ENCODE measurements at places on chromosomes 13 and 19. TPM values are rescaled to one million over a fixed set of nuclear protein-coding genes. Genes with fewer than 3 reads are reported as not detected.

Gene TPTE2
- not detected for total RNA-seq

Gene SPACA4
- total RNA-seq: not detected

Gene CACNA1A
- total RNA-seq: 2.0 TPM

Gene EPSTI1
- total RNA-seq: 22.2 TPM

Gene LYL1
- total RNA-seq: 0.47 TPM

Gene IGFL3
- total RNA-seq: 2.1 TPM

Gene RUBCNL
- total RNA-seq: 0.24 TPM

Gene STXBP2
- 58.6 TPM for total RNA-seq

Gene ZNF600
- 7.7 TPM for total RNA-seq

Gene TUBA3C
- not detected for total RNA-seq

- H3K27ac ChIP-seq: no peak overlapping the region
- H3K4me1 ChIP-seq: no peaks in the 10 kb centered on the region
- no peak overlapping the region for H3K4me3 ChIP-seq
- no peaks in the 10 kb centered on the region for H3K36me3 ChIP-seq
- no peaks in the 10 kb centered on the region for H3K27me3 ChIP-seq
- no peak for DNase-seq
Measured at GRCh38 chr19:49829200-49829599, 11.1 kb downstream of the MED25 start.

DNA sequence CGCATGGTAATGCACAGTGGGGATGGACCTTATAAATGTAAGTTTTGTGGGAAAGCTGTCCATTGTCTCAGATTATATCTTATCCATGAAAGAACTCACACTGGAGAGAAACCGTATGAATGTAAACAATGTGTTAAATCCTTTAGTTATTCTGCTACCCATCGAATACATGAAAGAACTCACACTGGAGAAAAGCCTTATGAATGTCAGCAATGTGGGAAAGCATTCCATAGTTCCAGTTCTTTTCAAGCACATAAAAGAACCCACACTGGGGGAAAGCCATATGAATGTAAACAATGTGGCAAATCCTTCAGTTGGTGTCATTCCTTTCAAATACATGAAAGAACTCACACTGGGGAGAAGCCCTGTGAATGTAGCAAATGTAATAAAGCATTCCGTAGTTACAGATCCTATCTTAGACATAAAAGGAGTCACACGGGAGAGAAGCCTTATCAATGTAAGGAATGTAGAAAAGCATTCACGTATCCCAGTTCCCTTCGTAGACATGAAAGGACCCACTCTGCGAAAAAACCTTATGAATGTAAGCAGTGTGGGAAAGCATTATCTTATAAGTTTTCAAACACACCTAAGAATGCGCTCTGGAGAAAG, 13.8 kb downstream of the ZNF763 start:
- no peak overlapping the region for H3K27ac ChIP-seq
- no peaks in the 10 kb centered on the region for H3K4me1 ChIP-seq
- H3K36me3 ChIP-seq: peaks cover 3% of the 10 kb centered on the region
- H3K27me3 ChIP-seq: no peaks in the 10 kb centered on the region

GRCh38 chr13:95756072-95756471, 79.1 kb downstream of the DNAJC3 start:
- H3K4me3 ChIP-seq: no peak overlapping the region
- H3K27me3 ChIP-seq: no peaks in the 10 kb centered on the region
- DNase-seq: no peak
- H3K36me3 ChIP-seq: no peaks in the 10 kb centered on the region
- no peak overlapping the region for H3K27ac ChIP-seq

DNA sequence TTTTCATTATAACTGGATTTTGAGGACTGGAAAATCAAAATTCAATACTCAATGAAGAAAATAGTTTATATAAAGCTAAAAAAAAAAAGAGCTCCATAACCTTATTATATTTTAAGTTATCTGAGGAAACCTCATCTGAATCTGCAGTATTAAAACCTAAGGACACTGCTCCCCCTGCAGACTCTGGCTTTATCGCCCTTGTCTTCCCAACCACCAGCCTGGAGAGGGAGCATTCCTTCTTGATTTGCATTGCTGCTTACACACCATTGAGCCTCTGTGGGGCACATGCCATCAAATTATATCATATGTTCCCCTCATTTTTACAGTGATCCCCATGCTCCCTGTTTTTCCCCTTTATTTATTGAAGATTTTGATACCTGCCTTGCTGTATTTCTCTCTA, 871.4 kb upstream of the GPC6 start:
- DNase-seq: peak; percentile 26
- H3K4me3 ChIP-seq: no peak overlapping the region
- H3K4me1 ChIP-seq: no peaks in the 10 kb centered on the region

DNA sequence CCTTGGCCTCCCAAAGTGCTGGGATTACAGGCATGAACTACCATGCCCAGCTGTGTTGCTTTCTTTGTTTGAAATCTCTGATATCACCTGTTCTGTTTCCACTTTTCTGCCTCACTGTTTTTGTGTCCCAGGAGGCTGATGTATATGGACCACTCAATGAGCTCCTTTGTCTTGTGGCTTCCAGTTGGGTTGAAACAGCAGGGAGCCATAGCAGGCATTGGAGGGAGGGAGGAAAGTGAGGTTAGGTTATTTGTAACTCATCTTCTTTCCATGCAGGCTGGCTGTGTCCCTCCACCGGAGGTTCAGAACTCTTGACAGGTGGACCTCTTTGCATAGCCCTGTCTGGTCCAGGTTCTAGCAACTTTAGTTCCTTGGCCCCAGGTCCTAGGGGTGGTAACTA, 6.1 kb upstream of the CYP4F22 start:
- no peak for DNase-seq
- H3K4me3 ChIP-seq: no peak overlapping the region
- no peak overlapping the region for H3K27ac ChIP-seq
- H3K4me1 ChIP-seq: no peaks in the 10 kb centered on the region
- H3K36me3 ChIP-seq: no peaks in the 10 kb centered on the region

DNA sequence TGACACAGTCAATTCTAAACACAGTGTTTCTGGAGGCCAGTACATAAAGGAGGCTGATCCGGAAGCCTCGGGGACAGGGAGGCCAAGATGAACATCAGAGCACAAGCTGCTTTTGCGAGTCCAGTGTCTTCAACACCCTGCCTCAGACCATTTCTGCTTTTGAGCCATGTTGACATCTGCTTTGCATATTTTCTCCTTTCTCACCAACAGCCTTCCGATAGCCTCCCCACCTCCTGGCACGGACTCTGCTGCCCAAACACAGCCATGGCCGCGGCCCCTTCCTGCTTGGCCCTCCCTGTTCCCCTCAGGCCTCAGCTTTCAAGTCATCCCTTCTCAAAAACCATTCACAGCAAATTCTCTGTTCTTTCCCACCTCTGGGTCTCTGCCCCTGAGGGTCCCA, 3.6 kb downstream of the LRRC25 start:
- H3K4me3 ChIP-seq: no peak overlapping the region
- H3K27me3 ChIP-seq: no peaks in the 10 kb centered on the region
- H3K4me1 ChIP-seq: peaks cover 3% of the 10 kb centered on the region

DNA sequence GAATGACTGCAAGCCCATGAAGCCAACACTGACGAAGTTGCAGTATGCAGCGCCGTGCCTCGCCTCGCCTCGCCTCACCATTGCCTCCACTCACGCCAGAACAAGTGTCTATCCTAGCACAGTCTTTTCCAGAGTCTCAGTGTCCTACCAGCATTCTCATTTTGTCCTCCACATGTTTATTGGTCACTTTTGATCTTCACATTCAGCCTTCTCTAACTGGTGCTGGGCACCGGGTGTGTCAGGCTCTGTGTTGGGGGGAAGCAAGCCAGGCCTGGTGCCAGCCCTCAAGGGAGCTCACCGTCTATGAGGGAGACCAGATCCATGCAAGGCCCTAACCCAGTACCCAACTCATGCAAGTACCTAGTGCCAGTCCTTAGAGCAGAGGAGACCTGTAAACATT, 69.7 kb upstream of the GPR183 start:
- no peaks in the 10 kb centered on the region for H3K4me1 ChIP-seq
- no peaks in the 10 kb centered on the region for H3K36me3 ChIP-seq
- no peak overlapping the region for H3K4me3 ChIP-seq
- H3K27ac ChIP-seq: no peak overlapping the region
- no peak for DNase-seq
- no peaks in the 10 kb centered on the region for H3K27me3 ChIP-seq

- H3K4me3 ChIP-seq: no peak overlapping the region
- no peak for DNase-seq
- no peaks in the 10 kb centered on the region for H3K36me3 ChIP-seq
- peaks cover 16% of the 10 kb centered on the region for H3K4me1 ChIP-seq
- no peaks in the 10 kb centered on the region for H3K27me3 ChIP-seq
Measured at GRCh38 chr13:113169277-113170272, 11.1 kb downstream of the PROZ start.

GRCh38 chr13:20588529-20589110, 21.7 kb downstream of the IFT88 start:
- peaks cover 2% of the 10 kb centered on the region for H3K36me3 ChIP-seq
- H3K27ac ChIP-seq: no peak overlapping the region
- no peaks in the 10 kb centered on the region for H3K27me3 ChIP-seq
- peaks cover 22% of the 10 kb centered on the region for H3K4me1 ChIP-seq
- no peak for DNase-seq
- H3K4me3 ChIP-seq: no peak overlapping the region

DNA sequence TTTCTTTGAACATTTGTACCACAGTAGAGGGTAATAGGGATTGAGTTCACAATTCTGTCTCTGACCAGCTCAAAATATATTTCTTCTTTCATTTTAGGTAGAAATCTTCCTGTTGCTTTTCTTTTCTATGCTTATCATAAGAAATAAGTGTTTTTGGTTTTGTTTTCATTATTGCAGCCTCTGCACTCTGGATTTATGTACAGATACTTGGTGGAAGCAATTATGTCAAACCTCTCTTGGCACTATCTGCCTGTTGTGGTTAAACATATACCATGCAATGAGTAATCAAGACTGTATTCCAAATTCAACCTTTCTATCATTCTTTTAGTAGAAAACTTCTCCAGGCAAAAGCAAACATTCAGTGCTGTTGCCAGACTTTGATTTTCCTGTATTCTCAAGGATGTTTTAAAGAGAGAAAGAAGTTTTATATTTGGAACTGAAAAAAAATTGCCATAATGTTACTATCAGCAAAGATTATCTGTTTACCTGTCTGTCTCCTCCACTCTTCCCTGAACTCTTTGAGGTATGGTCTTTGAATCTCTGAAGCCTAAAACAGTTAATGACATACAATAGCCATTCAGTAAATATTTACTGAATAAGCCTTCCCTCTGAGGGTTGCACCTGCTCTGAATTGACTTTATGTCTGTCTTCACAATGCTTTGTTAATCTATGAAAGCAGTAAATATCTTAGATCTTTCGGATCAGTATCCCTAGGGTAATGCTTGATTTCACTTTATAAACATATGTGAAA, 612.5 kb upstream of the PRR20A start:
- no peak for DNase-seq
- no peak overlapping the region for H3K27ac ChIP-seq
- H3K4me1 ChIP-seq: peaks cover 6% of the 10 kb centered on the region
- no peaks in the 10 kb centered on the region for H3K36me3 ChIP-seq

DNA sequence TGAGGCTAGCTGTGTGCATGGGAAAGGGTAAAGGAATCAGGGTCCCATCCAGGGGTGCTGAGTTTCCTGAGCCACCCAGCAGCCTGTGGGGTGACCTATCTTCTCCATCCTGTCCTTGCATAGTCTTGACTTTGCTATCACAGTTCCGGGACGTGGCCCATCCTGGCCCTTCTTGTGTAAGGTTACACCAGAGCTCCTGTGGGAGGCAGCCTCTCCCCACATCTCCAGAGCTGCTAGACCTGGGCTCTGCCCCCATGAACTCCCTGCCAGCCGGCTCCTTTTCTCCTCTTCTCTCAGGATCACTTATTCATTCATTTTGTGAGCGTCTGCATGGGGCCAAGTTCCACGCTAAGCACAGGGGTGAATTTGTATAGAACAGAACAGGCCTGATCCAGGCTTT, 238.9 kb downstream of the TSHZ3 start:
- no peak overlapping the region for H3K27ac ChIP-seq
- H3K27me3 ChIP-seq: no peaks in the 10 kb centered on the region
- H3K36me3 ChIP-seq: no peaks in the 10 kb centered on the region
- no peaks in the 10 kb centered on the region for H3K4me1 ChIP-seq

DNA sequence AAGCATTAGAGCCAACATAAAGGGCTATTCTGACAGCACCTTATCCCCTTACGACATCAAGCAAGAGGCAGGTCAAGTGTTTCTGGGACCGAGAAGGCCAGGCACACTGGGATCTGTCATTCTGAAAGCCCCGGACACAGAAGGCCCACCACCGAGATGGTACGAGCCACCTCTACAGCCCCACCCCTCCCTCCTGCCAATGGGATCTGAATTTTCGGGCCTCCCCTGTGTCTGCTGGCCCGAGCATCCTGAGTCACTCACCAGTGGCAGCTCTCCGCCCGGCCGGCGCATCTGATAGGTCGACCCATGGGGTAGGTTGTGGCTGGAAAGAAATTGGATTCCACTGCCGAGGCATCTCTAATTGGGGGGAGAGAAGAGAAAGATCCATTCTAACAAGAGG, 2.6 kb downstream of the TIMM44 start:
- peaks cover 8% of the 10 kb centered on the region for H3K4me1 ChIP-seq
- H3K36me3 ChIP-seq: no peaks in the 10 kb centered on the region
- H3K4me3 ChIP-seq: no peak overlapping the region
- H3K27me3 ChIP-seq: no peaks in the 10 kb centered on the region
- H3K27ac ChIP-seq: no peak overlapping the region

DNA sequence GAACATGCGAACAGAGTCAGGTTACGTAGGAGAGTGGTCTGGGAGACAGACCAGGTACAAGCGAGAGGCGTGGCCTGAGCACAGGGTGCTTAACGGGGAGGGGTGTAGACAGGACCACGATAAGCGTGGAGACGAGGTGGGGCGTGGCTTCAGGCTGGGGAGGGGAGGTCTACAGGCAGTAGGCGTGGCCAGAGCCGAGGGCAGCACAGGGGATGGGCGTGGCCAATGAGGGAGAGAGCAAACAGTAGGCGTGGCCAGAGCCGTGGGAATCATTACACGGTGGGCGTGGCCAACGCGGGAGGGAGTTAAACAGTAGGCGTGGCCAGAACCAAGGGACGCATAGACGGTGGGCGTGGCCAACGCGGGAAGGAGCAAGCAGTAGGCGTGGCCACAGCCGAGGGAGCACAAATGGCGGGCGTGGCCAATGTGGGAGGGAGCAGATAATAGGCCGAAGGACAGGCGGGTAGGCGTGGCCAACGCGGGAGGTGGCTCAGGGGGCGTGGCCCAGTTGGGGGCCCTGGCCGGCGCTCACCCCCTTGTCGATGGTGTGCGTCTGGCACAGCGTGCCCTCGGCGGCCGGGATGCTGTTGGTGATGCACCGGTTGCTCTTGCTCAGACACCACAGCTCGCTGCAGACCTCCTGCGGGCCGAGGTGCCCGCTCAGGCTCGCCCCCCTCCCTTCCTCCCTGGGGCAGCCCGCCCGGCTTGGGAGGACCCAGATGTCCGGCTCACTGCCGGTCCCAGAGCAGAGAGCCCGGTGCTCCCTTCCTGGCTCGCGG, 15.2 kb upstream of the MYO1F start:
- no peaks in the 10 kb centered on the region for H3K36me3 ChIP-seq
- no peaks in the 10 kb centered on the region for H3K27me3 ChIP-seq
- DNase-seq: peak; percentile 99
- no peak overlapping the region for H3K27ac ChIP-seq

- H3K4me3 ChIP-seq: no peak overlapping the region
- no peak overlapping the region for H3K27ac ChIP-seq
- DNase-seq: no peak
- H3K27me3 ChIP-seq: no peaks in the 10 kb centered on the region
- H3K36me3 ChIP-seq: no peaks in the 10 kb centered on the region
- H3K4me1 ChIP-seq: no peaks in the 10 kb centered on the region
Measured at GRCh38 chr13:62093984-62094780, 678.5 kb upstream of the PCDH20 start.
